ENCODE measurements at places on chromosomes 11 and 22.

DNA sequence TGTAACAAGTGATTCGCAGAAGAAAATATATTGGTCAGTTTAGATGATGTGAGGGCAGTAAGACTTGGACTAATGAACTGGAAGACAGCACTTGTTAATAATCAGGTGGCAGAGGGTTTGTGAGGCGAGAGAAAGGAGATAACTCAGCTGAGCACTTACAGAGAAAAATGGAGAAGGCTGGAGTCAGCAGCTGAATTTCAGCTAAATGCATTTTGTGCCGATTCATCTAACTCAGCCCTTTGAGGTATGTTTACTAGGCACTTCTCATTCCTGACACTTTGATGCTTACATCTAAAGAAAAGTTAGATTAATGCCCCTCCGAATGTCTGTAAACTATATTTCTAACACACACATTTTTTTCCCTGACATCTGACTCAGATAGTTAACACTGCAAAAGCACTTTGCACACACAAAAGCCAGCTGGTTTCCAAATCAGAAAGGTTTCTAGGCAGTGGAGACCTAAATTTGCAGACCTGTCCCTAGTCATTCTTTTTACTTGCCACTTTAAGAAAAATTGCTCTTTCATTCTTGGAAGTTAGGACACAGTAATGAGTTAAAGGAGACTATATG lies 859.5 kb upstream of the CCDC90B start:
- no peak for DNase-seq

DNA sequence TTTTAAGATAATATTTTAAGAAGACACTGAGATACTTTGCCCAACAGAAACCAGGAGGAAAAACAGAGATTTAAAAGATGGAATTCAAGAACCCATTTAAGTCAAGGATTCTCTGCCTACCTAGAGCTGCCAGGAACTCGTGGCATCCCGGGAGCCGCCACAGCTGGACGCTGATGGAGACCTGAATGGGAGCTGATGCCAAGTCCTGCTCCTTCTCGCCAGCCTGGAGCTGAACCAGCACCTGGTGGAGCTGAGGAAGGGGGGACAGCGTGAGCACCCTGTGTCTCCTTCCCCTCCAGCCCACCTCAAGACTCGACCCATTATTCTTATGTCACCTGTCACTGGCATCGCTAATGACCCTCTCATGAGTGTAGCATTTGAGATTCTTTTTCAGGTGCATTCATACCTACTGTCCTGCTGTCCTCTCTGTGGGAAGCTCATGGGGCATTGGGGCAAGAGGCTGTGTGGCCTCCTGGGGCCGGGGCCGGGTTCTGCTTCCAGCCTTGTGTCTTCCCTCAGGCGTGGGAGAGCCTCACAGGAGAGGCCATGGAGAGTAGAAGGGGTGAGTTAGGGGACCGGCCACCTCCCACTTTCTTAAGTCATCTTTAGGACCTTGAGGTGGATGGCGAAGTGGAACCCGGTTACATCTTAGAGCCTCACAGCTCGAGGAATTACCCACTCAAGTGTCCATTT lies 70.8 kb upstream of the PITPNB start:
- no peak for DNase-seq

DNA sequence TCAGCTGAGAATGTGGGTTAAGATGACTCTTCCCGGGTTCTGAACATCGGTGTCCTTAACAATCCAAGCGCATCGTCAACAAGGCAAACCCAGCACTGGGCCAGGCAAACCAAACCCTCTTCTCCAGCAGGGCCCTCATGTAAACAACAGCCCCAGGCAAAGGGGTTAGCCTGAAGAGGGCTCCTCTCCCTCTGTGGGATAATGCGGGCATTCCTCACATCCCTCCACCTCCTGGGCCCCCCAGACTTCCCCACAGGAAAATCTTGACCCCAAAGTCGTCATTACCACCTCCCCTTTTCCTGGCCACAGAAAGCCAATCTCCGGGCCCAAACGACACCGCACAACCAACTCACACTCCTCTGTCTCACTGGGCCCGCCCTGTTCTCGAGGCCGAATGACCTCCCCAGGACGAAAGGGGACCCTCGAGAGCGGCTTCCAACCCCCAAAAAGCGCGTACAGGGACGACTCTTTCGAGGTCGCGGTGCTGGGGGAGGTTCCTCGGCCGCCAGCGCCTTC lies 566 bp downstream of the DDB1 start:
- no peak for DNase-seq

DNA sequence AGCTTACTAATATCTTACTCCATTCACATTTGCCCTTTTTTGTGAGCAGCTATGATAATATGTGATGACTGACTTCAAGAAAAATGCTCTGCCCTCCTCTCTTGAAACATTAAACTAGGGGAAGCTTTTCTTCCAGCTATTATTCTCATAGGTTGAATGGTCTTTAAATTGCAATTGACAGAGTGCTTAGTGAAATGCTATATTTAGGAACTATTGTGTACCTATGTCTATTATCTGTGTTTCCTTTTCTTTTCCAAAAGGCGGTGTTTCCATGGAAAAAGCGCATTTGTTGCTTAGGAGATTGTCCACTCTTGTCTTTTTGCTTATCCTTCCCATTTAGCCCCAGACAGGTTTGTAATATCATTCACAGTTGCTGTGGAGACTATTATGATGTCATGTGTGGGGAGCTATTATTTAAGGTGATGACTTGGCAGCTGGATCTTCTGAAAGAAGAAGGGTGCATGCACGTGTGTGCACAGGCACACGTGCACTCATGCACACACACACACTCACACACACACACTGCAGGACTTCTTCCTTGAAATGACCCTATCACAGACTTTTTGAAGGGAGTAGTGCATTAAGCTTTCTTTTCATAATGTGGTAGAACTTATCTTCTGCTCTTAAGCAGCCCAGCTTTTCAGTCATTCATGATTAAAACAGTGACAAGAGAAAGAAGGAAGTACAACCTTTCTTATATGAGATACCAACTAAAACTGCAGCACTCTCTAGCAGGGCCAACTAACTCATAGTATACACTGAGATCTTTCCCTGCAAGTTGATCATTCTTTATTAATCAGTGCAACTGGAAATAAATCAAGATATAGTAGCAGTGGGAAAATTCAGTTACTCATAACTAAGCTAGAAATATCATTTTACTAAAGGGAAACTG lies 340.8 kb upstream of the MTNR1B start:
- peak; percentile 80 for DNase-seq

- no peak for DNase-seq
Observed at GRCh38 chr22:17579535-17579981, 16.3 kb downstream of the SLC25A18 start.

DNA sequence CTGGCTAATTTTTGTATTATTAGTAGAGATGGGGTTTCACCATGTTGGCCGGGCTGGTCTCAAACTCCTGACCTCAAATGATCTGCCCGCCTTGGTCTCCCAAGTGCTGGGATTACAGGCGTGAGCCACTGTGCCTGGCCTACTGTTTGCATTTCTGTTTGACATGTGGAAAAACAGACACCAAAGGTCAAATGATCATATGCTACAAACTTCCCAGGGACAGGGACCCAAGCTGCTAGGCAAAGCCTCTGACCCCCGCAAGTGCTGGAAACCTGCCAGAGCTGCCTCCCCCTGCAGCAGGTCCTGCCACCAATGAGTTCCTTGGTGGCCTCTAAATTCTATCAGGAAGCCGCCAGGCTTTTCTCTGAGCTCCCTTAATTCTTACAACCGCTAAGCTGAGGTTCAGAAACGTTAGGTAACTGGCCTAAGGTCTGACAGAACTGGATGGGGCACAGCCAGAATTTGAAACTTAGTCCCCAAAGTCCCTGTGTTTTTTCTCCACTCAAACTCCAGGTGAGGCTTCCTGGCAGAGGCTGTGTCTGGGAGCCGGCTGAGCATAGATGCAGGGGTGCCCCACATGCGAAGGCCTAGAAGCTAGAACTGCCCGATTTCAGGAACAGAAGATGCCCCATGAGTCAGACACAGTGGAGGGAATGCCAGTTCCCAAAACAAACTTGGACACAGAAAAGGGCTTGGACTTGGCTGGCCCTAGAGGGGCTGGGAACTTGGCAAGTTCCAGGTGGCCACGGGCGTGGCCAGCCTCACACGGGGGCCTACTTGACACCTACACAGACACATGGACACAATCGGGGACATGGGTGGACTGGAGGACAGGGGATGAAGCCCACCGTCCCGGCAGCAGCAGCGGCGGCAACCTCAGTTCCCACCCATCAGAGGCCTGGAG lies 7.4 kb downstream of the CSNK1E start:
- no peak for DNase-seq

DNA sequence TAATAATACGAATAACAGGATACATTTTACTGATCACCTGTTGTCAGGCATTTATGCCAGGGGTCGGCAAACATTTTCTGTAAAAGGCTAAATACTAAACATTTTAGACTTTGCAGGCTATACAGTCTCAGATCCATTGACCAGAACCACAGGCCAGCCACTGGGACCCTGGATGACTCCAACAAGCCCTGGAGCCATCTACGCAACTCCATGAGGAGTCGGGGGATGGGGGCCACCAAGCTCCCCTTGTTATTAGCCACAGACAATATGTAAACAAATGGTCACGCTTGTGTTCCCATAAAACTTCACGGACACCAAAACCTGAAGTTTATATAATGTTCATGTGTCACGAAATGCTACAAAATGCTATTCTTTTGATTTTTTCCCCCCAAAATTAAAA lies 54.4 kb upstream of the EMID1 start:
- no peak for DNase-seq

DNA sequence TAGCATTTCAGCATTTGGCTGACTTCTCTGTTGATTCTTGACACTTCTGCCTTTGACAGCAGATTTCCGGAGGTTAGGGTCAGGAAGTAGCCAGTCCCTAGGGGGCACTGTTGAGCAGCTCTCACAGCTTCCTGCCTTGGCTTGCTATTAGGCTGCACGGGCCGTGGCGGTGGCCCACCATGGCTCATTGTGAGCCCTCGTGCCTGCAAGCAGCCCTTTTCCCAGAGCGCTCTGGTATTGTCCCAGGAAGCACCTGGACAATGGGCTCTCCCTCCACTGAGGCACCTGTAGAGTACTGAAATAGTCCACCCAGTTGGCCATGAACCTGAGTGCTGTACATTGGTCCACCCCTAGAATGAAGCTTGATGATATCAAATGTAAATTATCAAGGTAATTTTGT lies 100.2 kb upstream of the GAL start:
- DNase-seq, result no peak

GRCh38 chr11:1771700-1772099 lies 8.0 kb upstream of the CTSD start:
- no peak for DNase-seq

DNA sequence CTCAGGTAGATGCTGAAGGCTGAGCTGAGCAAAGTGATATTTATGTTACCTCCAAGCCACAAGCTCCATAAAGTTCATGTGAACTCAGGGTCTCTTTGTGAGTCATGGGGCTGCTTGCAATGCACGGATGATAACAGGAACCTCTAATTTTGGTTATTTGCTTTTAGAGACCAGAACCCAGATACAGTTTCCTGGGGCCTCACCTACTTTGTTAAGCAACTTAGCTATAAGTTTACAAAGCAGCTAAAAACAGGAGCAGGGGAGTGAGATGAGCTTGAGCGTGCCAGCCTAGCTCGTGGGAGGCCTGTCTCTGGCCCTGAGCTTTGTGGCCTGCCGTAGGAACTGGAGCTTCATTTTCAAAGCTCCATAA lies 29.2 kb downstream of the SREBF2 start:
- DNase-seq, result no peak

GRCh38 chr22:32674925-32675825 lies 126.3 kb upstream of the TIMP3 start:
- DNase-seq, result no peak

DNA sequence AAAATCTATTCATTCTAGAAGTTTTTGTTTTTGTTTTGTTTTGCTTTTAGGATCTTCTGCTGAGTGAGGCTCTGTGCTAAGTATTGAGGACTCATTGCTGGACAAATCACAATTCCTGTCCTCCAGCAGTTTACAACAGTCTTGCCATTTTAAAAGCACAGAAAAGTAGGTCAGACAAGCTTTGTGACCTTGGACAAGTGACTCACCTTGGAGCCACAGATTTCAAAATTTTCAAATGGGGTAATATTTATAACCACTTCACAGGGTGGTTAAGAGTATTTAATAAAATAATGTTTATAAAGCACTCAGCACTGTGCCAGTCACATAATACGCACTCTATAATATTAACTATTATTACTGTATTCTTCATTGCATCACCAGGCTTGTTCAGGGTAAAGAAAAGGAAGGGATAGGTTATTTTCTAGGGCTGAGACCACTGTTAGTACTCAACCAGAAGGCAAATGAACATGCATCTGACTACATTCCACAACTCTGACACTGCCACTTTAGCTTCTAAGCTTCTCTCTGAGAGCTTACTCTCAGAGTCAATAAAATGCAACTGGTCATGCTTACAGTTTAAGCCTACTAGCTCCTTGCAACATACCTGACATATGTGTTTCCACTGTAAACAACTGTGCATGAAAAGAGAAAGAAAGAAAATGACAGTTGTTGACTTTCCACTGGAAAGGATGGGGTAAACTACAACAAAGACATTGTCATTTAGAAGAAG lies 63.2 kb upstream of the FIBIN start:
- DNase-seq, result no peak

- DNase-seq, result no peak
Observed at GRCh38 chr11:26537341-26537740, 34.7 kb downstream of the MUC15 start.

GRCh38 chr11:119422809-119423508 lies at the start of gene THY1:
THY1 (minus strand) TSS chr11:119423172; CDS start chr11:119420905, 2,267 bp downstream.
- DNase-seq, result no peak

- DNase-seq, result no peak
Observed at GRCh38 chr22:48423481-48423911, 1404.2 kb downstream of the BRD1 start.
